ENCODE measurements at places on chromosomes 5 and 9. TPM values are rescaled to one million over a fixed set of nuclear protein-coding genes. Genes with fewer than 3 reads are reported as not detected.

Gene SPINK5
- total RNA-seq: 0.10 TPM

DNA sequence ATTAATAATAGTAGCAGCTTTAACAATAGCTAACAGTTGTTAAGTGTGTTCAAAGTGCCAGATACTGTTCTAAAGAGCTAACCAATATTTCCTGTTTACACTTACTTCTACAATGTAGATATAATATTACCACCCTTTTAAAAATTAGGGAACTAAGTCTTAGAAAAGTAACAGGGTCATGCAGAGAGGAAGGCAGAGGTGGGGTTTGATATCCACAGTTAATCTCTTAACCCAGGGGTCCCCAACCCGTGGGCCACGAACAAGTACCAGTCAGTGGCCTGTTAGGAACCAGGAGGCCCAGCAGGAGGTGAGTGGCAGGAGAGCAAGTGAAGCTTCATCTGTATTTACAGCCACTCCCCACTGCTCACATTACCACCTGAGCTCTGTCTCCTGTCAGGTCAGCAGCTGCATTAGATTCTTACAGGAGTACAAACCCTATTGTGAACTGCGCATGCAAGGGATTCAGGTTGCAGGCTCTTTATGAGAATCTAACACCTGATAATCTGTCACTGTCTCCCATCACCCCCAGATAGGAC is 89.1 kb downstream of the ACTL7B start:
- no peak for DNase-seq

DNA sequence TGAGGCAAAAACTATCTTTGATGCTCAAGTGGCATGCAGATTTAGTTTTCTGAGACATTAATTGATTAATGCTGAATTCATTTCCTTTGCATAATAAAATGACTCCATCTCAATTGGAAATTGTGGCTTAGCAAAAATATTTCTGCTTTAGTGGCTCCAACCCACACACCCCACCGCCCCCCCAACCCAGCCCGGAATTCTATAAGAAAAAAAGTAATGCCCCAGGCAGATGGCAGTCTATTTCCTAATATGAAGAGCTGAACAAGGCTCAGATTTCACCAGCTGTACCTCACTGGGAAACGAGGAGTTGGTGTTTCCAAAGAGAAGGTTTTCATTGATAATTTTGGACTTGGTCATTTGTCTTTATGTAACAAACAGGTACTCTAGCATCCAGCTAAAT is 182.1 kb downstream of the FBN2 start:
- peak; percentile 25 for DNase-seq

DNA sequence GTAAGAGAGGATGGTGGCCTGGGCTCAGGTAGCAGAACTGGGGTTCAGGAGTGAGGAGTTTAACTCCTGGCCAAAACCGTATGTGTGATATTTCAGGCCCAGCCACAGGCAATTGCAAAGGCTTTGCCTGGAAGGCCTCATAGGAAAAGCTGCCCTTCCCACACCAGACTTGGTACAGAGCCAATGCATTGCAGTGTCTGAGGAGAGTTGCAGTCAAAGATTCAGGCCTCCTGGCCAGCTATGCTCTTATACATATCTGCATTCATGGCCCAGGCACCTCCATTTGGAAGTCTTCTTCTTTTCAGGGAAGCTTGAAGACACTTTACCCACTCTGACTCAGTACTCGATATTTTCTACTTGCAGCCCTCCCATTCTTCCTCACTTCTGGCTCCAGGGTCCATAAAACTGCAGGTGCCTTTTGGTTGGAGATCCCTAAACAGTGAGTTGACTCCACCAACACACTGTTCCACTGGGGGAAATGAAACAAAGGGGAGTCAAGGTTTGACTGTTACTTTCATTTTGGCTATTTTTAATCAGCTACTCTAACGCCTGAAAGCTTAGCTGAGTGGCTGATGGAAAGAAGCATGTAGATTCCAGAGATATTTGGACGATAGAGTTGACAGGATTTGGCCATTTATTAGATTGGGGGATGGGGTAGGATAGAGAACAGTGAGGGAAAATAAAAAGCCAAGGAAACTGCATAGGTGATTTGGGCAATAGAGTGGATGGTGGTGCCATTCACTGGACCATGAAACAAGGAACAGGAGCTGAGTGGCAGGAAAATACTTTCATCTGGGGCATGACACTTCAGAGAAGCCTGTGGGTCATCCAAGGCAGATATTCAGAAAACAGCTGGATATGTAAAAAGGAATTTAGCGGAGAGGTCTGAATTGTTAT is 30.6 kb upstream of the IL33 start:
- DNase-seq: no peak

GRCh38 chr5:80238778-80239679 is 16.8 kb downstream of the SERINC5 start:
- DNase-seq: peak; percentile 73

GRCh38 chr9:79581794-79582193 is 10.0 kb downstream of the TLE4 start:
- peak; percentile 76 for DNase-seq

DNA sequence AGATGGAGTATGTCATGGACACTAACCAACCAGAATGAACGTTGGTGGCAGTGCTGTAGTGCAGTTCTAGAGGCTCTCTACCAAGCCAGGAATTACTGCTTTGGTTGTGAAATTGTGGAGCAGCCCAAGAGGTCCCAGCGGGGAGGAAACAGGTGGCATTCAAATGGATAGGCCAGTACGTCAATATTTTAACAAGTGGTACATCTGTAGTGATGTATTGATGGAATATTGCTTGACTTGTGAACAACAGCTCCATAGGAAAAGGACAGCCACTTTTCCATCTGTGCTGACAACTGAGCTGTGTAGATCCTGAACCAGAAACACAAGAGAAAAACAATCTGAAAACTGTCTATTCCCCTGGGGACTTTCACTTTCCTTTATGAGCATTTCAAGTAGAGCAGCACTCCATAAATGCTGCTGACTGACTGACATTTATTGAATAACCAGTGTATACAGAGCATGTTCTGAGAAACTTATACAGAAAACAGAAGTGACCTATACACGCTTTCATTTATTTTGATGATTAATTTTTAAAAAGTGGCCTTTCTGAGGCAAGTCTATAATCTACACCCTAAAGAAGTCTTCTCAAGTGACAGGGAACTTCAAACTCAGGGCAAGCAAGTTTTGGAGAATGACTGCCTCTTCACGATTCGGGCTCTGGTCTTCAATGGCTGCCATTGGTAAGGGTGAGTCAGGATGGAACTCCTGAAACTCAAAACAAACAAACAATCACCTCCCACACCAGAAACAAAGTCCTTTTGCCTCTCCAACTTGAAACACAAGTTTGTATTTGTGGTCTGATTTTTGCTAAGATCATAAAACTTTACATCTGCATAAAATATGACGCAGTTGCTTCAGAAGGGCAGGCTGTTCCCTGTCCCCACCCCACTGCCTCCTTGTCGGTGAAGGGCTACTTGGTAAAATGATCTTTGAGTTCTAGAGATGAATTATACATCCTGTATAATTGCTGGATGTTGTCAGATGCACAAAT is 362.4 kb downstream of the NDUFS4 start:
- DNase-seq: no peak

Gene TNC
- 45.0 TPM for total RNA-seq

GRCh38 chr5:10611290-10611689 is 47.4 kb downstream of the ANKRD33B start:
- DNase-seq: no peak

Gene PCDHGA11
- 0.66 TPM for total RNA-seq

DNA sequence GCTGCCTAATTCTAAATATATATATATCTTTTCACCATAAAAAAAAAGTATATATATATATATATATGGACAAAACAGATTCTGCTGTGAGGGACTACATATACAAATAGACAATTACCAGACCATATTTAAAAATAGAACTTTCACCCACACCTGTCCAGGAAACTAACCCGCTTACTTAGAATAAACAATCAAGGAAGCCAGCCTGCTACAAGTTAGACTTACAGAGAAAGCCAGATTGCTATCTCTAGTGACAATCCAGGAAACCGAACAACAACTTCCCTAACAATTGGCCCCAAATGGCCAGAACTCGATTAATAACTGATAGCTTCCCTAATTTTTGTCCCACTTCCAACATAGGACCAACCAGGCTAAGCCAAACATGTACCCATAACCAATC is 5.9 kb downstream of the GLDC start:
- DNase-seq: no peak

DNA sequence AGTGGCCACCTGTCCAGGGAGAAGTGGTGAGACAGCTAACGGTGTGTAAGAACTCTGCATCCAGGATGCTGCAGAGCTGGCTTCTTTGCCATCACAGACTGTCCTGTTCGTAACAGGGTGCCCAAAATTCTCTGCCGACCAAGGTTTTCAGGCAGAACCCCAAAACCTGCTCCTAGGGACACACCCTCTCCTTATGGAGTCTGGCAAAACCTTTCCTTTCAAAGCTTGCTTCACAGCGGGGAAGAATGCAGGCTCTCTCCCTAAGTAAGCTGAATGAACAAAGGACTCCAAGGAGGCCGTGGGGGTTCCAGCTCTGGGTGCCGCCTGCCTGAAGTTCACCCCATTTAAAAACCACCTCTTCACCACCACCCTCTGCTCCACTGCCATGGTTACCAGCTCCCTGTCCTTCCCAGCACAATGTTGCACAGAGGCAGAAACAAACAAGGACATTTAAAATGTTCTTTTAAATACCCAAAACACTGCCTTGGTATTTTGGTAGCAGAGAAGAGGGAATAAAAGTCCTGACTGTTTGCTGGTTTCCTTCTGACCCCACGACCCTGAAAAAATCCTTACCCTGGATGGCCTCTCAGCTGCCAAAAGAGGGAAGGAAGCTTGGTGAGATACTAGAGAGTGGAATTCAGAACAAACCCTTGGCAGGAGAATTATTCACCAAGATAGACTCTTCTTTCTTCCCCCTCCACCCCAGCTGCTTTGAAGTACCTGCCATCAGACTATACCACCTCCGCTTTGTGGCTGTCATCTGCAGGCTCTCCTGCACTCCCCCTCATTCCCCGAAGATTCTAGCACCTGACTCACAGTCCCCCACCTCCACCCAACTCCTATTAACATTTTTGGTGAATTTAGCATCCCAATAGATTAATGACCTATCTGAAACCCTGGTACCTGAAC is 7.1 kb upstream of the KLF9 start:
- no peak for DNase-seq

DNA sequence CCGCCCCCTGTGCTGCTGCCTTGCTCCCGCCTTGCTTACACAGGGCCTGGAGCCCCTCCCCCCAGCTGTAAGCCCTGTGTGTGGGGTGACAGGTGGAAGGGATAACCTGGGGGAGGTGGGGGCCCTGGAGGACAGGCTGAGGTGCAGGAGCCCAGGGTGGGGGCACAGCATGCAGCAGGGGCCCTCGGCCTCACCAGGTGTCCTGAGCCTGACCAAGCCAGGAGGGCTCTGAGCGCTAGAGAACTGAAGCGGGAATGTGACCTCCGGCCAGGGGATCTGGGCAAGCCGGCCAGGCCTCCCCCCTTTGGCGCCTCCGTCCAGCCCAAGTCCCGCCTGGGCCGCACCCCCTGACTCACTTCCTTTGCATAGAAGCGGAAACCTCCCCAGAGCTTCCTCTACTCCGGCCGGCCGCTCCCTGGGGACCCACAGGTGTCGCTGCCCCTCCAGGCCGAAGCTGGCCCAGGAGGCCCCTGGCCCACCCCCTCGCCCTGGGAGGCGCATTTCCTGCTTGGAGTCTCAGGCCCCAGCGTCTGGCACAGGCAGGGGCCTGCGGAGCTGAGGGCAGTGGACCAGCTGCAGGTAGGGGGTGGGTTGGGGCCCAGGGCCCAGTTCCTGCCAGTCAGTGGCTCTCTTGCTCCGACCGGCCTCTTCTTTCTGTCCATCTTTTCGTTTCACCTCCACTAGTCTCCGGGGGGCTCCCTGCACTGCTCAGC is at the start of gene TOR4A:
TOR4A (plus strand) TSS at position 398 of the 713 bp plus-strand sequence. CDS start 964 bp downstream, outside the sequence.
- DNase-seq: no peak

DNA sequence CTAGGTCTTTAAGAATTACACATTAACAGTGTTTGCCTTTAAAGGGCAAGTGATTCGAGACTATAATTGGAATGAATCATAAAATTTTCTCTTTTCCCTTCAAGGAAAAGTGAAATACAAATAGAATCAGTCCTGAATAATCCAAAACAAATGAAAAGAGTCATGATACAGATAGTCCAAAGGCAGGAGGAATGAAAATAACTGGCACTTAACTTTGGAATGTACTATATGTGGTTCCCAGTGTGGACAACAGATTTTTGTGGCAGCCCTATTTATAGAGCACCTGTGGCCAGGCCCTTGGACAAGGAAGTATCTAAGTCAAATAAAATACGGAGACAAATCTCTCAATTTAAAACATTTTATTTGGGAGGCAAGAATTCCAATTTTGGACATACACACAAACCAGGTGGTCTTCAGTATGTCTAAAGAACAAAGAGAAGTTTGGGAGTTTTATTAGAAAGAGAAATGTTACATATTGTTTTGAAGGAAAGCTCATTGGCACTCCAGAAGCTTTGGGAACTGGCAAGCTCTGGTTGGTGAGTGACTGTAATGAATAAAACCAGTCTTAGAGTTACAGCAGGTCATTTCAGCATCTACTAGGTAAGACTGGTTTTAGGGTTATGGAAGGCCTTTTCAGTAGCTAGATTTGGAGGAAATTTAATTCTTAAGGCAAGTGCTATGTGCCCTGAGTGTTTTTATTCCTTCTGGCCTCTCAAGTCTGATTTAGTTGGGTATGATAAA is 116.0 kb upstream of the PAM start:
- peak; percentile 34 for DNase-seq

DNA sequence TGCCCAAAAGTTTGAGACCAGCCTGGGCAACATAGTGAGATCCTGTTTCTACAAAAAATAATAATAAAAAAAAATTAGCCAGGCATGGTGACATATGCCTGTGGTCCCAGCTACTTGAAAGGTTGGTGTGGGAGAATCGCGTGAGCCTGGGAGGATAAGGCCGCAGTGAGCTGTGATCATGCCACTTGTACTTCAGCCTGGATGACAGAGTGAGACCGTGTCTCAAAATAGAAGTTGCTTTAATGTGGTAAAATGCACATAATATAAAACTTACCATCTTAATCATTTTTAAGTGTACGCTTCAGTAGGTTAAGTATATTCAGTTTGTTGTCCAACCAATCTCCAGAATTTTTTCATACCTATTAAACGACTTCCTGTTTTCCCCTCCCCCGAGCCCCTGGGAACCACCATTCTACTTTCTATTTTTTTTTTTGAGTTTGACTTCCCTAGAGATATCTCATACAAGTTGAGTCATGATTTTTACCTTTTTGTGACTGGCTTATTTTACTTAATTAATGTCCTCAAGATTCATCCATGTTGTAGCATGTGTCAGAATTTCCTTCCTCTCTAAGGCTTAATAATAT is 120.1 kb upstream of the POC5 start:
- no peak for DNase-seq

GRCh38 chr5:63233911-63234310 is 655.3 kb downstream of the LRRC70 start:
- no peak for DNase-seq

- peak; percentile 47 for DNase-seq
These were observed 382.3 kb downstream of the ACTL7B start for GRCh38 chr9:108473209-108474112.

All from H4 (cell line).